Posterior cingulate gyrus (tissue), 11 donors: ENCODE measurements at places on chromosomes 1 and 21.

- no peak for DNase-seq
Measured at GRCh38 chr1:22662318-22662717, 9.3 kb downstream of the C1QB start.

GRCh38 chr1:93694039-93694438, 12.4 kb upstream of the BCAR3 start:
- DNase-seq: no peak

DNA sequence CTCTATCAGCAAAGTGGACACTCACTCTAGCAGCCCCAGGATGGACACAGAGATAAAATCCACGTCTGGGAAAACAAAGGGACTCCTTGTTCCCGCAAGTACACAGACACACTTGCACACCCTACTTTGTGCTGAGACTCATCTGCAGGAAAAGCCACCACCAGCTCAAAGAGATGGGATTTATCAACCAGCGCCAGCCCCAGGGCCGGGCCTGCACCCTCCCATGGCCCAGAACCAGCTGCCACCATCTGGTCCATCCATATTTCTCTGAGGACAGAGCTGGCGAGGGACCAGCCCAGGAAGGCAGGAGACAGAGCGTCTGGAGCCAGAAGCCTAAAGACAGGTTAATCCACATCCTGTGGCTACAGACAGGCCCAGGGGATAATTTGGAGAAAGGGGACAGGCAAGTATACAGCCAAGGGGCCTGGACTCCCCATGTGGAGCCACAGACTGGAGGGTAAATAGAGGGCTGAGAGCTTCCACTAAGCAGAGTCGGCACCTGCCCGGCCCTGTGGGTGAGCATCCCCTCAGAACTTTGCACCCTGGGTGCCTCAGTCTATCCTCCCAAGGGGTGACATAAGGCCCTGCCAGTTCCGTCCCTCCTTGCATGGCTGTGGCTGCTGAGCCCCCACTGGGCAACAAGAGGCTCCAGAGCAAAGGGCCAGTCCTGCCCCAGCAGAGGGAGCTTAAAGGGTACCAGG, 233.9 kb downstream of the PTPRU start:
- DNase-seq: no peak

DNA sequence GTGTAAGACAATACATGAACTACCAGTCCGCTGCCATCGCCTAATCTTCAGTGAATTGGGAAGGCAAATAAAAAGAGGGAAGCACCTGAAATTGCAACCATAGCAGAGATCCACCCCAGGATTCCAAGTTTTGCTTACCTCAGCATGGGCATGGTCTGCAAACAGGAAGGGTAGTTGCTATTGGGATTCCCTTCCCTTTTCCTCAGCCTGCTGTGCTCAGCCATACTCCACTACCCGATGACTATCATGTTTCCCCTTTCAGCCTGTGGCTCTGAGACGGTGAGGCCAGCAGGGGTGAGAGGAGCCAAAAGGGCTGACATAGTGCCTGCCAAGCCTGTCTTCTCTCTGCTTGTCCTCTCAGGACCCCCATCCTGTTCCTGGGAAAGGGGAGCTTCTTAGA, 64.2 kb downstream of the GPR137B start:
- DNase-seq: no peak

DNA sequence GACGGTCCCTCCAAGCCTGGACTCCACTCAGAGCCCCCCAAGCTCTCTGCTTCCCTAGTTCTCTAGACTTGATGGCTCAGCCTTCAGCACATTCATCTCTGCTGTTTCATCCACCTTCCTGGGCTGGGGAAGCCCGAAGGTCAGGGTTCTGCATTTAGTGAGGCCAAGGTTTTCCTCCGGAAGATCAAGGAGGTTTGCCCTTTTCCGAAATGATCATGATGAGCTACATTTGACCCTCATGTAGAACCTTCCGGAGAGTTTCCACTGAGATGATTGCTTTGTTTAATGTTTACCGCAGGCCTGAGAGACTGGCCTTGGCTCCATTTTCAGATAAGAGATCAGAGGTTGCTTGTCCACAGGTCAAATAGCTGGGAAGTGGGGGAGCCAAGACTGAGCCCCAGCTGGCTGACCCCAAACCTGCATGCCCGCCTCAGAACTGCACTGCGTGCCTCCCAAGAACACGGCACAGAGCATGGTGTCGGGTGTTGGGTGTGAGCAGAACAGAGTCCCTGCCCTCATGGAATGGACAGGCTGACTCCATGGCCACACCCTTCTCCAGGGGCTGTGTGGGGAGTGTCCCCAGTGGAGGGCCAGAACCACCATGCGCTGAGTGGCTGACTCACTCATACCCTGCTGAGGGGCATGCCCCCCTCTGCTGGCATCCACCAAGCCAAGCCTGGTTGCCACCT, 200.8 kb upstream of the TMEM51 start:
- DNase-seq: no peak

GRCh38 chr1:165759095-165759494, 9.6 kb downstream of the TMCO1 start:
- no peak for DNase-seq

DNA sequence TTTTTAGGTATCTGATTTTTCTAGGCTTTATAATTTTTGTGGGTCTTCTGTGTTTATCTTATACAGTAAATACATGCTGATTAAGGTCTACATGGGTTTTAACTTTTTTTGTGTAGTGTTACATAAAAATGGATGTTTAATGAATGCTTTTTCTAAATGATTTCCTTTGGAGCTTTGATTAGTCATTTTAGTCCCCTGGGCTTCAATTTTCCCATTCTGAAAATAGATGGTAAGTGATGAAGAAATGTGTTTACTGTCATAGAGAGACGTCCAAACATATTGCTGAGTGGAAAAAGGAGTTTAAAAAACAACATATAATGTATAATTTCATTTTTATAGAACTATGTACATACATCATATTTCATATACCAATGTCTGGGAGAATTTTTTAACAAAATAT, 140.9 kb upstream of the HMCN1 start:
- no peak for DNase-seq
